Cortex of kidney (tissue), 1 donor: ENCODE measurements at places on chromosomes 11 and 22.

DNA sequence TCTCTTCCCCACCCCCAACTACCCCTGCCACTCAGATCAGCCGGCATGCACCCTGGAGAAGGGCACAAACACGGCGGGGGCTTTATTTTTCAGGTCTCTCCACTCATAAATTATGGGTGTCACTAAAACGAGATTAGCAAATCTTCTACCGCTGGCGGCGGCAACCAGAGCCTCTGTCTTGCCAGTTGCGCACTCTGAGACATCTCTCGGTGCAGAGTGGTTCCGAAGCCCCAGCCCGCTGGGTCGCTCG, 125.3 kb upstream of the C11orf58 start:
- DNase-seq: no peak

GRCh38 chr11:108818971-108819370, 154.1 kb downstream of the DDX10 start:
- DNase-seq: no peak

GRCh38 chr11:74710281-74710938, 20.8 kb downstream of the CHRDL2 start:
- no peak for DNase-seq

DNA sequence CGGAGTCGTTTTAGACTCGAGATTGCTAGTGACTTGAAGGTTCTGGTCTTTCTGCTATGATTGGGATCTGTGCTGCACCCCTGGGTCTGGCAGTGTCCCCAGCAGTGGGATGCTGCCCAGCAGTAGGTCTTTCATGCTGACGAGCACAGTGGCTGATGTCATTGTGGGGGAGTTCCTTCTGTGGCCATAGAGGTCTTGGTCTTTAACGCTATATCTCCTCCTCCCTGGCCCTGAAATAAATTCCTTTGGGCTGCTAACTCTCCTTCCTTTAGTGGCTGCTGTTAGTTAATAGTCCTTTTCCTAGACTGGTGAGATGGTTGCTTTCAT, 136.3 kb downstream of the TEAD1 start:
- DNase-seq: no peak

- DNase-seq: no peak
Observed at GRCh38 chr11:69587454-69588090, 53.4 kb upstream of the CCND1 start.

- no peak for DNase-seq
Observed at GRCh38 chr11:37107415-37107814, 509.4 kb upstream of the RAG2 start.

DNA sequence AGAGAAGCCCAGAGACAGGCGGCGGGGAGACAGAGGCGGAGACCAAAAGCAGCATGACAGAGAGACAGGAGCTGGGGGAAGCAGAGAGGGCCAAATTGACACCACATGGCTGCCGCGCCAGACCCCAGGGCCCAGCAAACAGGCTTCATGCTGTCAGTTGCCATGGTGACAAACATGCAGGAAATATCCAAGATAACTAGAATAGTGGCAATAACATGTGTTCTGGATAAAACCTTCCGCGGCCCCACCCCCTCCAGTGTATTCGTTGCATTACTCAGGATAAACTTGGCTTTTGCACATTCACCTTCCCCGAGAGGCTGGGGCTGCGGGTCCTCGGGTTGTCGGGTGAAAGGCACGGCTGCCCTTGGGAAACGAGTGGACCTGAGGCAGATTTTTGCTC, 49.9 kb upstream of the CDON start:
- DNase-seq: no peak

GRCh38 chr11:102600666-102601065, 24.5 kb downstream of the MMP20 start:
- DNase-seq: no peak

- no peak for DNase-seq
Observed at GRCh38 chr22:49368976-49369725, 458.5 kb downstream of the BRD1 start.

DNA sequence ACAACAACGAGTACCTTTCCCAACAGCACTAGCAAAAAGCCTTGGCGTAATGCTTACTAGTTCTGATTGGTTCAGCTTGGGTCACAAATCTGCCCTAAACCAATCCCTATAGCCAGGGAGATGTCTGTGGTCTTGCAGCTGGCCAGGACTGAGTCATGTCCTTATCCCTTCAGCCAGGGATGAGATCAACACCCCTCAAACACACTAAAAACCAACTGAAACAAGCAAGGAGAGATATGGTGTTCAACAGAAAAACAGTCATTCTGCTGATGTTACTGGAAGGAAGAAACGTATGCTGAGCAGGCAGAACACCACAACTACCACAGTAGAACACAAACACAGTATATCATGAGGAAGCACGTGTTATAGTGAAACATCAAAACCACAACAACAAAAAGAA, 375.6 kb downstream of the LARGE1 start:
- DNase-seq: no peak

DNA sequence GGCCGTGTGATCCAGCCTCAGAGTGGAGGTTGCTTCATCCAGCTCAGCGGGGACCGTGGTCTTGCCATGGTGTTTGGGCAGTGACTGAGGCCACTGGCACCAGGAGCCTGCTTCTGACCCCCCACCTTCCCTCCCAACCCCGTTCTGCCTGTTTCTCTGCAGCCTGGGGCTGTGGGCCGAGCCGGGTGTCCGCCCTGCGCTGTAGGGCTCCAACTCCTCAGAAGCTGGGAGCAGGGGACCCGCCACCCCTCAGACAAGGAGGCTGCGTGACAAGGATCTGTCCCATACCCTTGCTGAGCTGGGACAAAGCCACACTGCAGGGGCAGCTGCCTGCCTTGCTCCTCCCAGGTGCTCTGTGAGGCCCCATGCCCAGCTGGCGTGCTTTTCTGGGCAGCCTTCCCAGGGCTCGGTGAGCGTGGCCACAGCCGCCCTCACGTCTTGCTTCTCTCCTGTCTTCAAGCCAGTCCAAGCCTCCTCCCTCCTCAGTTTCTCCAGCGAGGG, 11.7 kb upstream of the ARFGAP3 start:
- DNase-seq: no peak

DNA sequence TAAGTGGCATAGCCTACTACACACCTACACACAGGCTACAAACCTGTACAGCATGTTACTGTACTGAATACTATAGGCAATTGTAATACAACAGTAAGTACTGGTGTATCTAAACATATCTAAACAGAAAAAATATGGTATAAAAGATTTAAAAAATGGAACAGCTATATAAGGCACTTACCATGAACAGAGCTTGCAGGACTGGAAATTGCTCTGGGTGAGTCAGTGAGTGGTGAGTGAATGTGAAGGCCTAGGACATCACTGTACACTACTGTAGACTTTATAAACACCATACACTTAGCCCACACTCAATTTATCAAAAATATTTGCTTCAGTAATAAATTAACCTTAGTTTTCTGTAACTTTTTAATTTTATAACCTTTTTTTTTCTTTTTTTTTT, 24.7 kb downstream of the PAMR1 start:
- no peak for DNase-seq

DNA sequence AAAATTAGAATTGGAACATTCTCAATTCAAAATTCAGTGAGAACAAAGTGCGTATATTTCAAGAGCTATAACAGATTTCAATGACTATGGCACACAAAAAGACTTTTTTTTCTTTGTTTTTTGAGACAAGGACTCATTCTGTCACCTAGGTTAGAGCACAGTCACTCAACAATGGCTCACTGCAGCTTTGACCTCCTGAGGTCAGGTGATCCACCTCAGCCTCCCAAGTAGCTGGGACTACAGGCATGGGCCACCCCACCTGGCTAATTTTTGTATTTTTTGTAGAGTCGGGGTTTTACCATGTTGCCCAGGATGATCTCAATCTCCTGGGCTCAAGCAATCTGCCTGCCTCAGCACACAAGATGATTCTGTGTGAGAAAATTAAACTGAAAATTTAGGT, 51.5 kb downstream of the PIK3C2A start:
- DNase-seq: no peak

- DNase-seq: no peak
Observed at GRCh38 chr22:47034905-47035419, 272.5 kb downstream of the TBC1D22A start.

GRCh38 chr11:72812967-72813739, 1.1 kb upstream of the ATG16L2 start:
- no peak for DNase-seq

DNA sequence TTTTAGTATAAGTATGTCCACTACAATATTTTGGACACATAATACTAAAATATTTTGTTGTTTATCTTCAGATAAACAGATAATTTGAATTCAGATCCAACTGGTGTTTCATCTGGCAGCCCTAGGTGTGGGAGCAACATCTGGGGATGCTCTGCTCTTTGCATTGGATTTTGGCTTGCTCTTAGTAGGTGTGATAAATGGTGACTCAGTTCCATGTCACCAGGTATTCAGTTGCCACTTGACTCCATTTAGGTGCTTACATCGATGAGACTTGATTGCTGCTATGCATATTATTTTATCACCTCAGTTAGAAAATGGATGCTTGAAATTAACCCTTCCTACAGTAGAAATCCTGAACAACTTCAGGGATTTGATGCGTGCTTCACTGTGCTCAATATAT, 13.3 kb upstream of the AMOTL1 start:
- DNase-seq: no peak

DNA sequence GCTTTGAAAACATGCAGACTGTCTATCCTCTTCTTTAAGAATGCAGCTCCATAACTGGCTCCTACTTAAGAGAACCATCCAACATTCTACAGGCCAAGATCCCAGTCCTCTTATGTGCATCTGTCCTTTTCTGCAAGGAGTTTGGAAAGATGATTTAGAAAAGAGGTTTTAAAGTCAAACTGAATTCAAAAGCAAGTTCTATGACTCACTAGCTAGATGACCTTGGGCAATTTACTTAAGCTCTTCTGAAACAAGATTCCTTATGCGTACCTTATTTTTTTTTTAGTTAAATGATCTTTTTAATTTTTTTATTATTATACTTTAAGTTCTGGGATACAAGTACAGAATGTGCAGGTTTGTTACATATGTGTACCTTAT, 29.2 kb downstream of the GUCY1A2 start:
- no peak for DNase-seq

DNA sequence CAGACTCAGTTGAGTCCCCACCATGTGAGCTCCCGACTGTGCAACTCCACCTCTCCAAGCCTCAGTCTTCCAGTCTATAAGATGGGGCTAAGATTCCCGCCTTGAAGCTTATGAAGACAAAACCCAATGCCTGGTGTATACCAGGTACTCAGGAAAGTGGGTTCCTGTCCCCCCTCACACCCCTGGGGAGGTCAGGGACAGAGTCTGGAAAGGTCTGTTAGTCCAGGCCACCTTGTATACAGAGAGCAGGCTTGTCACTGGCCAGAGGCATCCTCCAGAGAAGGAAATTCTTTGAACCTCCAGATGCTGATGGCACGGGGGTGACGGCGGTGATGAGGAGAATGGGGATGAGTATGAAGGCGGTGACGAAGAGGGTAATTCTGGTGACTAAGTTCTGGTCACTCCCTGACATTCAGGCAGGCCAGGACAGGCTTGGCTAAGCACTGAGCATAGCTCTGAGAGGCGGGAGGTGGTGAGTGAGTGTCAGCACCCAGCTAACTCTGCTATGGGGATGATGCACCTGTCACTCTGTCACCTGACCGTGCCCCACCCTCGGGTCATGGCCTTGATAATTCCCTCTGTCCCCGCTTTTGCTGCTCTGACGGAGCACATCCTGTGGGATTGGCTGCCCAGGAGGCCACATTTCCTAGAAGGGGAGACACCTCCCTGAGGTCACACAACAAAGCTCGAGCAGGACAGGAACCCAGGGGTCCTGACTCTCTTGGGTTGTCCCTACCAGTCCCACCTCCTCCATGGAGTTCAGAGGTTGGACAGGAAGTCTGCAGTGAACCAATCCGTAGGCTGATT, 30.9 kb upstream of the CSNK1E start:
- no peak for DNase-seq

DNA sequence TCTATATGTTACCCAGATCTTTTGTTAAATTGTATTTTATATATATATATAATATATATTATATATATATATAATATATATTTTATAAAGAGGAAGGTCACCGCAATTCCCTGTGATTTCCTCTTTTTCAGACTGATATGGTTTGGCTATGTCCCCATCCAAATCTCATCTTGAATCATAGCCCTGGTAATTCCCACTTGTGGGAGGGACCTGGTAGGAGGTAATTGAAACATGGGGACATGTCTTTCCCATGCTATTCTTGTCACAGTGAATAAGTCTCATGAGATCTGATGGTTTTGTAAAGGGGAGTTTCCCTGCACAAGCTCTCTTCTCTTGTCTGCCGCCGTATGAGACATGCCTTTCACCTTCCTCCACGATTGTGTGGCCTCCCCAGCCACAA, 157.6 kb downstream of the RAB38 start:
- DNase-seq: no peak

DNA sequence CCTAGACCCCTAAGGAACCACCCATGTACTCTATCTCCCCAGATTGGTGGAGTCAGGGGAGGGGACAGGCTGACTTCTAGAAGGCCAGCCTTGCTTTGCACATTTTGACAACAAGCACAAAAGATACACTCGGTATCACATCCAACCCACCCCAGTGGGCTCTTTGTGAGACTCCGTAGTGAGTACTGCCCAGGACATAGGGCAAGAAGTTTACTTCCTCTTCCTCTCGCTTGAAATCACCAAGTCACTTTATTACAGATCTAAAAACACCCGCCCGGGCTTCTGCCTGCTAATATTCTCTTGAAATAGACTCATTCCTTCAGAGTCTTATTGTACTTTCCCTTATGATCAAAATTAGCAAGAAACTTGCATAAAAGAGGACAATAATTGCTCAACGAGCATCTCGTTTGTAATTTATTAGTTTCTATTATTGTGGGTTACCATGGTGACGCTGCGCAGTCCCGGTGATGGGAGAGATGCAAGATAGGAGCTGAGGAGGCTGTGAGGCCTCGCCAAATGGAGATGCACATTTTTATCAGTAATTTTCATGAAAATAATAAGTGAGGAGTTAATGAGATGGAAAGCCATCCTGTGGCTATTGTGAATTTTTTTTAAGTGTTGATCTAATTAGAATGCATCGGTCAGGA, 96.9 kb downstream of the FEZ1 start:
- DNase-seq: no peak

DNA sequence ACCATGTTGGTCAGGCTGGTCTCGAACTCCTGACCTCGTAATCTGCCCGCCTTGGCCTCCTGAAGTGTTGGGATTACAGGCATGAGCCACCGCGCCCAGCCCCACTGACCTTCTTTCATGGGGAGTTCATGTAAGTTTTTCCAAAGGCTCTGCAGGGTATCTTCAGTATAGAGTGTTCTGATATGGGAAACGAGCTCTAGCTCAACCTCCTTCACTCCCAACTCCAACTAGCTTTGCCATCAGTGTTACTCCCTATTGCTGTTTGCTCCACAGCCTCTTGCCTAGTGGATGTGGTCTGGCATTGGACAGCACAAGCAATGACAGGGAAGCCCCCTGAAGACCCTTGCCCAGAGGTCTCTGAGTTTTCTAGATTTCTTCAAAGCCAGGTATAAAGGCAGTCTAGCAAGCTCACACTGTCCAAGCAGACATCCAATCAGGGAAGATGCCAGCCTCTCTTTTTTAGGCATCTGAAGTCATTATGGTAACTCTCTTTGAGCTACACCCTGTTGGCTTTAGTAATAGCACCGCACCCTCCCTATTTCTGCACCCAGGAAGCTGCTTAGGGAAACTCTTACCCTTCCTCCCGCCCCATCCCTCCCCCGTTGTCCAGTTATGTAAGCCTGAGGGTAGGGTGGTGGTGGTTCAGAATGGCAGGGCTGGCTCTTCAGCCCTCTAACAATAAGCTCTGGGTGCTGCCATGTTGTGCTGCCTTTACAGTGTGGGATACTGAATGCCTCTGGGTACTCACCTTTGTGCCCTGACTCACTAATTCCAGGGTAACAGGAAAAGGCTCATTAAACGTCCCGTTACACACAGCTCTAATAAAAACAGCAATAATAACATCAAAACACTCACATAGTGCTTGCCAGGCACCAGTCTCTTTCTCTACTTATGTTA, 41.4 kb upstream of the CLDN5 start:
- no peak for DNase-seq
